ENCODE measurements at places on chromosomes 2 and 18.
A peak's percentile ranks its signal among the peaks of the same experiment; 100 is the strongest.

- no peak for DNase-seq
Measured at GRCh38 chr2:102114290-102114721, 28.2 kb upstream of the IL1R1 start.

DNA sequence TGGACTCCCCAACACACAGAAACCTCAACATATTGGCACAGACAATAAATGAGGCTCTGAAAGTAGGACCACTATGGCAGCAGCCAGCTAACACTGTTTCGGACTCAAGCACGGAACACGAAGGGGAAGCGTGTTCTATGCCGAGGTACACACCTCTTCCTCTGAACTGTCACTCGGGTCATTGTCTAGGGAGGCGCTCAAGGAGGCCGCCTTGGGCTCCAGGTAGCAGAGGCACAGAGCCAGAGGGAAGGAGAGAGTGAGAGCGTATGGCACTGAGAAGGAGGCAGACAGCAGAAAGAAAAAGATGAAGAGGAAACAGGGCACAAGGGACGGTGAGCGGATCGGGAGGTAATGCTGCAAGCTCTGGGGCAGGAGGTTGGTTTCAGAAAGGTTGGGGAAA is 120.1 kb upstream of the ZBTB14 start:
- DNase-seq, result no peak

GRCh38 chr2:232890536-232890895 is 20.5 kb downstream of the SNORC start:
- no peak for DNase-seq

- no peak for DNase-seq
Measured at GRCh38 chr2:219416938-219417337, 1.2 kb upstream of the DES start.

DNA sequence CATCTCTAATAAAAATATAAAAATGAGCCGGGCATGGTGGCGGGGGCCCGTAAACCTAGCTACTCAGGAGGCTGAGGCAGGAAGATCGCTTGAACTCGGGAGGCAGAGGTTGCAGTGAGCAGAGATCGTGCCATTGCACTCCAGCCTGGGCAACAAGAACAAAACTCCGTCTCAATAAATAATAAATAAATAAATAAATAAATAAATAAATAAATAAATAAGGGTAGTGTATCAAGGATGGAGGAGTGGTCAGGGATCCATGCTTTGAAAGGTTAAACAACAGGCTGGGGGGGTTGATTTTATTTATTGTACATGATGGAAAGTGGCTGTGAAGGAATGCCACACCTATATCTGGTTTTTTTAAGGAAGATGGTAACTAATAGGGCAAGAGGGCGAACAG is 63.2 kb downstream of the AP1S3 start:
- DNase-seq, result no peak

GRCh38 chr2:28692411-28692810 is 59.2 kb upstream of the PPP1CB start:
- no peak for DNase-seq

- DNase-seq, result no peak
Measured at GRCh38 chr2:72998234-72998651, 73.3 kb downstream of the SFXN5 start.

DNA sequence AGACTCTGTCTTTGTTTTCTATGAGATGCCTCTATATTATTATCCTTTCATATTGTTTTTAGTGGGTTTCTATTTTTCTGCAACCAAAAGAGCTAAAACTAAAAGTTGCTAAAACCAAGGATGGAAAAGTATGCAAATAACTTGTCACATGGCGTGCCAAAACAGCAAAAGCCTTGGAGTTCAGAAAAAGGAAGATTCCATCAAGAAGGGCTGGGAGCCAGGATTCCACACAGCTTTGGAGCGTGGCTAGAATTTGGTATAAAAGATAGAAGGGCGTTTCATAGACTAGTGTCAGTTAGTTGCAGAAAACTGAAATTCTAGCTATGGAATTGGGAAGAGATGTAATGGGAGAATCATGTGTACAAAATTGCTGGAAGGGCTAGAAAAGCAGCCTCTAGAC is 4.1 kb downstream of the SCYGR1 start:
- no peak for DNase-seq

DNA sequence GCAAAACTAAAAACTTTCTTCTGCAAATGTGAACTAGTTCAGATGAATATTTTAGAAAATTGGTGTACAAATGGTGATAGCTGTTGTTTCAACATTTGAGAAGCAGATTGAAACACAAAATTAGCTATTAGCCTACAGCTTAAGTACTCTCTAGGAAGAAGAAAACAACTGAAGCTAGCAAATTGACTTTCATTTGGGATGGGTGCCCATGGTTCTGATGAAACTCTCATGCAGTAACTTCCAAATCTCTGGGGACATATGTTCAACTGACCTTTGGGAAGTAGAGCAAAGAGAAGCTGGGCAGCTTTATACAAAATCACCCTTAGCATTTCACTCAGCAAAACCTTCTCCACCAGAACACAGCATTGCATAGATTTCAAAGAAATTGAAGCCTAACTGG is 119.0 kb downstream of the GALNT13 start:
- no peak for DNase-seq

- DNase-seq, result no peak
Measured at GRCh38 chr2:152814475-152815030, 96.1 kb downstream of the ARL6IP6 start.

DNA sequence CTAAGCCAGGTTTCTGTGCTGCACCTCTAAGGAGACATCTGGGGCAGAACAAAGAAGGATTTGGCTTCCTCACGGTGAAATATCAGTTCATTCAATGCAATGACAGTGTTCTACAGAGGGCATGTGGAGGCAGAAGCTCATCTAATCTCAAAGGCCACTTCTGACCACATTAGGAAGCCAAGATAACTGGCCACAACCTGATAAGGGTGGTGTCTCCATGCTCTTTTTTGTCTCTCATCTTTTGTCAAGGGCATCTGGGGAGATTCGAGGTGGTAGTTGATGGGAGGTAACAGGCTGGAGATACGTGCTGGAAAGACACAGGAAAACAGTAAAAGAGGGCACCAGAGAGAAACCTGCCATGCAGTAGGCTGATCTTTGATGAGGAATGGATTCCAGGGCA is 303.9 kb downstream of the LRATD1 start:
- DNase-seq, result no peak

DNA sequence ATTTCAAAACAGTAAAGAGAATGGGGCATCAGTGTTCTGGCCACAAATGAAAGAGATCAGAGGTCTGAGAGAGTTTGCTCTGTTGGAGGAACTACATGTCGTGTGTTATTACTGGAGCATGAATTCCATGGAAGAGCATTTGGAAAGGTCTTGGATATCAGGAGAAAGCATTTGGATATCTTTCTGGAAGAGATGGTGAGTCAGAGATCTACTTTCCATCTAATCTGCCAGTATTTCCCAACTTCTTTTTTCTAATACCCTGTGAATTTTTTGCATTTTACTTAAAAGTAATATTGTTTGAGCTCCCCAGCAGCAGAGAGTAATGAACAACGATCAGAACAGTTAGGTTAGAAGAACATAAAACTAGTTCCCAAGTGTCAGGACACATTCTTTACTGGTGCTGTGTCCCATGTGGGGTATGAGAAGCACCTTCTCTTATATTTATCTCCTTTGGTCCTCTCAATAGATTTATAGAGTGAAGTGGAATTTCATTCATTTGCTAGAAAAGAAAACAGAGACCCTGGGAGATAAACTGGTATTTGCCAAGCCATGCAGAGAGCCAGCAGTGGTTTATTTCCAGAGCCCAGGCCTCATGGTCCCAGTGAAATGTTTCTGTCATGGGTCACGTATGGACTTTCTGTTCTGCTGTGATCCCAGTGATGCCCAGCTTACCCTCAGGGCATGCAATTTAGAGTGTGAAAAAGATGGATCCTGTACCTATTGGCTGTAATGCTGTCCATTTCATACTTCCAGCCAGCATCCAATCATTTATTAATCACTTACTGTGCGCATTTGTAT is 130.8 kb upstream of the NT5C1B start:
- DNase-seq, result peak; percentile 57

- DNase-seq, result peak; percentile 54
Measured at GRCh38 chr2:65630643-65631042, 198.2 kb upstream of the SPRED2 start.

Measured in RWPE1 (cell line).